ENCODE measurements at places on chromosomes 16 and 17.

DNA sequence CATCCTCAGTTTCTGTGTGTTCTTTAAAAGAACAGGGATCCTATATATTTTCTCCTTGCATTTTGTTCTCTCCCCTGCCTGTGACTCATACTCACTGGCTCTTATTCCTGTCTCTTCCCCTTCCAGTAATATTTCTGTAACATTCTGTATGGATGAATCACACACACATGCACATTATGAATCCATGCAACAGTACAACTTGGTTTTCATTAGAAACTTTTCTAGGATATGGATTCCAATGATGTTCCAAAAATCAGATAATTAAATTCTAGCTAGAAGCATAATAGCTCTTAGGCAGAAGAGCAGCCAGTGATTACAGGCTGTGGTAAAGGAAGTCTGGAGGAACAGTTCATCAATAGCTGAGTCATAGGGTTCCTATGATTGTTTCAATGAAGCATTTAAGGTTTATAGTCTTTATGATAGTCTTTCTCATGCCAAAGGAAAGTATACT lies 119.6 kb upstream of the PMFBP1 start:
- DNase-seq, result no peak

DNA sequence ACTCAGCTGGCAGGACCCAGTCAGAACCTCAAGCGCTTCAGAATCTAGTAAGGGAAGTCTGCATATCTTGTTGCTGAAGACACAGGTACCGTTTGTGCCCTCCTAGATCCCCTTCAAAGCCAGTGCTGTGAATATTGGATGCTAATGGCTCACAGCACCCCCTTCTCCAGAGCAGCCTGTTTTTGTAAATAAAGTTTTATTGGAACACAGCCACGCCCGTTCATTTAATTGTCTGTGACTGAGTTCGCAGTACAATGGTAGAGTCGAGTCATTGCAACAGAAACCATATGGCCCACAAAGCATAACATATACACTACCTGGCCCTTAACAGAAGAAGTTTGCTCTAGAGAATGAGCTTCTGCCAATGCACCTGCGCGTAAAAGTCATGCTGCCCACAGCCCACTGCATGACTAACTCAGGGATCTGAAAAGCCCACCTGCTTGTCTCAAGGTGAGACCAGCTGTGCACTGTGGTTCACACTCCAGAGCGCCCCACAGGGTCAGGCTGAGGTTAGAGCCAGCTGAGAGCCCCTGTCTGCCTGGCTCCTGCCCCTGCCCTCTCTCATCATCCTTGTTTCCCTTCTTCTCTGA lies 48.8 kb downstream of the AIPL1 start:
- DNase-seq, result no peak

- DNase-seq, result no peak
Observed at GRCh38 chr16:53041320-53042051, 11.2 kb downstream of the CHD9NB start.

- DNase-seq, result no peak
Observed at GRCh38 chr17:78332991-78333390, 26.9 kb downstream of the SOCS3 start.

DNA sequence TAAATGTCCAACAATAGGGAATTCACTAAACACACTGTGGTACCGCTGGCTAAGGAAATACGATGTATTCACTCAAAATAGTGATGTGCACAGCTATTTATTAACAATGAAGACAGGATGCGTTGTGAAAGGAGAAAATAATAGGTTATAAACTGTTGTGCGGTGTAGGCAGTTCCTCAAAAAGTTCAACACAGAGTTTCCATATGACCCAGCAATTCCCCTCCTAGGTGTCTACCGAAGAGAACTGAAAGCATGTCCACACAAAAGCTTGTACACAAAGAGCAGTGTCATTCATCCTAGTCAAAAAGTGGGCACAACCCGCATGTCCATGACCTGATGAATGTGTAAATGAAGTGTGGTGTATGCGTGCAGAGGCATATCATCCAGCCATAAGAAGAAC lies 1.2 kb upstream of the CES1 start:
- no peak for DNase-seq

DNA sequence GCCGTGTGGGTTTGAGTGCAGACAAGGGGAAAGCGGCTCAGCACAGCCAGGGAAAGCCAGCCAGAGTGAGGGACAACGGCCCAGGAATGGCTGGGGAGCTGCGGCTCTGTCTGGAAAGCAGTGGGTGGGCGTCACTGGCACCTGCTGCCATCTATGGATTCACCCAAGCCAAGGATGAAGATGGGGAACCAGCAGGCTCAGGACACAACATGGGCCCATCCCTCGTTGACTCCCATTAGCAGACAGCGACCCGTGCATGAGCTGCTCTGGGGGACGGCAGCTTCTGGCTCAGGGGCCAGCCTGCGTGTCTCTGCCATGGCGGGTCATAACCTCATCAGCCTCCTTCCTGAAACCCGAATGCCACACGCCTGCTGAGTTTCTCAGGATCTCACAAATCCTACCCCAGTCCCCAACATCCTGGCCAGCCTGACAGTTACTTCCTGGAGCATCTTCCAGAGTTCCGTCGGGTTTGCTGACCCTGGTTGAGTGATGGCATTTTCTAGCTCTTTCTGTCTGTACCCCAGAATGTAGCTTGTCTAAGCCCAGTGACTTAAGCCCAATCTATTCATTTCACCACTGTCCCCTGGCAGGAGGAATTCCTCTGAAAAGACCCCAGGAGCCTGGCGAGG lies 50.7 kb downstream of the SLC7A5 start:
- no peak for DNase-seq

- DNase-seq, result peak; percentile 85
Observed at GRCh38 chr17:49567871-49568694, 7.6 kb upstream of the NXPH3 start.

- DNase-seq, result no peak
Observed at GRCh38 chr17:77618731-77619130, 339.8 kb upstream of the TNRC6C start.

- DNase-seq, result peak; percentile 51
Observed at GRCh38 chr17:78315355-78316114, 44.3 kb downstream of the SOCS3 start.

GRCh38 chr17:81522491-81523401 lies 5.4 kb upstream of the FSCN2 start:
- DNase-seq, result no peak

GRCh38 chr17:73427198-73427597 lies 115.4 kb upstream of the CDC42EP4 start:
- DNase-seq, result no peak

- DNase-seq, result no peak
Observed at GRCh38 chr16:4347765-4348509, 3.2 kb downstream of the PAM16 start.

DNA sequence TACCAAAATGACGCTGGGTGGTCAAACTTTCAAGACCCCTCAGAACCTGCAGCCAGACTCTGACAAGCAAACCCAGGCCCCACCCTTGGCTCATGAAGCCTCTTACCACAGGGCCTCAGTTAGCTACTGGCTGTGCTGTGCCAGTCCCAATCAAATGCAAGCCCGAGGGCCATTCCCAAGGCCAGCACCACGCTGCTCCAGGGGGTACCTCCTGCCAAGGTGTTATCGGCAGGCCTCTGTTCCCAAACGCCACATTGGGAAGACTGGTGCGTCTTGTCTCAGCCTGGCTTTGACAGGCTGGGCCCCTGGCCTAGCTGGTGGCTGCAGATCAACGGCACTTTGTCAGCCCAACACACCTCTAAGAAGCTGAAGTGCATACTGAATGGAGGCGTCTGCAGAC lies 35.8 kb upstream of the NOG start:
- DNase-seq, result no peak

DNA sequence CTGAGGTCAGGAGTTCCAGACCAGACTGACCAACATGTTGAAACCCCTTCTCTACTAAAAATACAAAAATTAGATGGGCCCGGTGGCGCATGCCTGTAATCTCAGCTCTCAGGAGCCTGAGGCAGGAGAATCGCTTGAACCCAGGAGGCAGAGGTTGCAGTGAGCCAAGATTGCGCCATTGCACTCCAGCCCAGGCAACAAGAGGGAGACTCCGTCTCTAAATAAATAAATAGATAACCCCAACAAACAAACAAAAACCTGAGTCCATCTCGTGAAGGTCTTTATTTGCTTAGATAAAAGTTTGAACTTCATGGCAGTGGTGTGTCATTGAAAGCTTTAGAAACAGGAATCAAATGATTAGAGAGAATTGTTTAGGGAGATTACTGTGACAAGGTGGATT lies 167.4 kb downstream of the BCAS3 start:
- DNase-seq, result no peak

DNA sequence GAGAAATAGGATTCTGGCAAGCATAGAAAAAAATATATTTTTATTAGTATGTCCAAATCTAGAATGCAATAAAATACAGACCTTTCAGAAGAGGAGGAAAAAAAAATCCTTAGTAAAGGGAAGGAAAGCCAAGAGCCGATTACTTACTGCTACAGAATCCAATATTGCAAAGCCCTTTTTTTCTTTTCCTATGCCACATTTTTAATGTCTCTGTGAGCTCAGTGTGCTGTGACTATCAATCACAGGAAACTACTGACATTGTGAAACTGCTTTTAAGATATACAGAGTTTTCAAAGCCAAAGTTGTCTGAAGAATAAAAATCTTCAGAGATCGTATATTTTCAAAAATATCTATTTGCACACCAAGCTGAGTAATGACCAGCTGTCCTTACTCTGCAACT lies 120.4 kb downstream of the CHD9NB start:
- no peak for DNase-seq

DNA sequence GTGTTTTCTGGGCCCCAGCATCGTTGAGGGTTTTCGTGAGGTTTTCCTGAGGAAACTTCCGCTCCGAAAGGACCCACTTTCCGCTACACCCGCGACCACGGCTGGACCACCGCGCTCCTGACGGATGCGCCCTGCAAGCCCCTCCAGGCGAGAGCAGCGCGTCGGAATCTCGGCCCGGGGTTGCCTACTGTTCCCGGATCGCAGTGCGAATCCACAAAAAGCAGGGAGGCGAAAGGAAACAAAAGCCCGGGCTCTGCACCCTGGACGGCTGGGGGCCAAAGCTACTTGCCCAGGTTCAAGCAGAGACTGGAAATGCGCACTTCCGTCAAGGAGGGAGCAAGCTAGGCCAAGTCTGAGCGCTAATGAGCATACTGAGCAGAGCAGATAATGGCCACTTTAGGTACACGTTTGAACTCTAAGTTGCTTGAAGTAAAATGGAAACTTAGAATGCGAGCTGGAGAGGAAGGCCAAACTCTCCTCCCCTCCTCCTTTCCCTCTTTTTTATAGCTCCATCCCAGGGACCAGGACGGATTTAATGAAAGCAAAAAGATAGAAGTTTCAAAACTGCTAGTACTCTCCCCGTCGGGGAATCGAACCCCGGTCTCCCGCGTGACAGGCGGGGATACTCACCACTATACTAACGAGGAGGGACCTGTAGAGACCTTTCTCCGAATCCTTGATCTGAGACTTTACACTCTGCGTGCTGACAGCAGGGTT lies 11.4 kb upstream of the AURKB start:
- peak; percentile 88 for DNase-seq

GRCh38 chr17:62870030-62870541 lies 62.0 kb upstream of the MARCHF10 start:
- DNase-seq, result no peak

DNA sequence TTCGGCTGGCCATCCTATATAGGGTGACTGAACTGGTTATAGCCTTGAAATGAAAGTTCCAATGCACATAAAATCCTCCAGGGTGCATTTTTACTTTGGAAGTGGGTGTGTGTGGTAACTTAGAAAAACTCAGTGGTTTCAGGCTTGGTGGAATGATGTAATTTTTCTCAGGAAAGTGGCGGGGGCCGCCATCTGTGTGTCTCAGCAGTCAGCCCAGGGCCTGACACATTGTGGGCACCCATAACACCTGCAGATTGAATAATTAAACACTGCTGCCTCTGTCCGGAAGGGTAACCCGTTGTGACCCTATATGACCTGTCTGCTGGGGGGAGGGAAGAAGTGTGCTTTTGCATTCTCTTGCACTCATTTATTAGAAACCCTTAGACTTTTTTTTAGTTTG lies 2.2 kb upstream of the PDP2 start:
- peak; percentile 22 for DNase-seq

GRCh38 chr16:66408163-66409048 lies 18.7 kb upstream of the BEAN1 start:
- DNase-seq, result no peak

GRCh38 chr17:70295731-70296130 lies 126.4 kb downstream of the KCNJ2 start:
- DNase-seq, result no peak

GRCh38 chr16:17070882-17071592 lies 399.7 kb downstream of the XYLT1 start:
- peak; percentile 54 for DNase-seq

- DNase-seq, result no peak
Observed at GRCh38 chr17:7046127-7046724, 2.3 kb upstream of the SLC16A11 start.

DNA sequence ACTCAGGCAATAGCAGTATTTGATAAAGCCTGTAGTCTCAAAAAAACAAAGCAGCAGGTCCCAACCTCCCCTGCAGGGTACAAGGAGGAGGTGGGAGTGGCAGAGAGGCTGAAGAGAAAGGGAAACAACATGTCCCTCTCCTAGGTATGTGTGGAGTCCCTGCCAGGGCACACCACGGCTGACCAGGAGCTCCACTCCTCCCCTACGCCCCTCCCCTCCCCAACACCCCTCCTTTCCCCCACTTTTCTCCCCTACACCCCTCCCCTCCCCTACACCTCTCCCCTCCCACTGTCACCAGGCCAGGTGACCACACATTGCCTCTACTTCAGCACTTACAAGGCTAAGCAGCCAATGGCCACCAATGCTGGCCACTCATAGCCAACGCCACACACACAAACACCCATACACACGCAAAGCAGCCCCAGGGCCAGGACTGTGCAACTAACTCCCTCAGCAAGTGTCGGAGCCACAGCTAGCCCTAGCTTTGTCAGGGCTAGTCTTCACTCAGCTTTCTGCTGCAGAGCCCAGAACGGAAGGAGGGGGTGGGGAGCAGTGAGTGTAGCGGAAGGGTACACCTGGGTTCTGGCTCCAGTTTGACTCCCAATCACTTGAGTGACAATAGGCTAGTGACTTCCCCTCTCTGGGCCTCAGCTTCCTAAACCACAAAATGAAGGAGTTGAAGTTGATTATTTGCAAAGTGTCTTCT lies 8.2 kb downstream of the CAVIN1 start:
- DNase-seq, result no peak

- no peak for DNase-seq
Observed at GRCh38 chr16:12781777-12782176, 21.9 kb downstream of the CPPED1 start.

DNA sequence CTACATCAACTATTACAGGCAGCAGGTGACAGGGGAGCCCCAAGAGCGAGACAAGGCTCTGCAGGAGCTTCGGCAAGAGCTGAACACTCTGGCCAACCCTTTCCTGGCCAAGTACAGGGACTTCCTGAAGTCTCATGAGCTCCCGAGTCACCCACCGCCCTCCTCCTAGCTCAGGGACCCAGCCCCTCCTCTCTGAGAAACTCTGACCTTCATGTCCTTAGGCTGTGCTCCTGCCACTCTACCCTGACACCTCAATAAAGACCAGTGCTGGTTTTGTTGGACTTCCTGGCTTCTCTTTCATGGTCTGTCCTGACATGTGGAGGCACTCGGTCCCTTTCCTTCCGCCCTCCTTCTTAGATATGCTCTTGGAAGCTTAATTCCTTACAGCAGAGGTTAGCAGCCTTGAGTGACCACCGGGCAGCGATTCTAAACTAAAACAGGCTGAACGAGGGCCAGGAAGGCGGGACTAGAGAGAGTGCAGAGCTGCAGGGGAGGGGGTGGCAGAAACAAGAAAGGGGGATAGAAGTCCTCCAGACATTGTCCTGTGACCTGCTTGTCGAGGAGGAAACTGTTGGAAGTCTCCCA lies 915 bp downstream of the AHSP start:
- DNase-seq, result no peak

GRCh38 chr17:47813077-47813476 lies 8.5 kb downstream of the OSBPL7 start:
- DNase-seq, result no peak

Data from stimulated activated CD4-positive, alpha-beta T cell treated with anti-CD3 and anti-CD28 coated beads, TNF-alpha, amount 100 ng/mL, for 1 hour (primary cell).